CD4-positive, alpha-beta T cell treated with Interleukin-15 for 1 hour (primary cell): ENCODE measurements at places on chromosomes 13 and 19.
A peak's percentile ranks its signal among the peaks of the same experiment; 100 is the strongest.

- no peak for DNase-seq
Measured at GRCh38 chr13:66879988-66880387, 350.1 kb downstream of the PCDH9 start.

GRCh38 chr19:35066691-35067563 is 25.4 kb downstream of the HPN start:
- peak; percentile 86 for DNase-seq

GRCh38 chr19:33885236-33885635 is 88.6 kb downstream of the KCTD15 start:
- no peak for DNase-seq

DNA sequence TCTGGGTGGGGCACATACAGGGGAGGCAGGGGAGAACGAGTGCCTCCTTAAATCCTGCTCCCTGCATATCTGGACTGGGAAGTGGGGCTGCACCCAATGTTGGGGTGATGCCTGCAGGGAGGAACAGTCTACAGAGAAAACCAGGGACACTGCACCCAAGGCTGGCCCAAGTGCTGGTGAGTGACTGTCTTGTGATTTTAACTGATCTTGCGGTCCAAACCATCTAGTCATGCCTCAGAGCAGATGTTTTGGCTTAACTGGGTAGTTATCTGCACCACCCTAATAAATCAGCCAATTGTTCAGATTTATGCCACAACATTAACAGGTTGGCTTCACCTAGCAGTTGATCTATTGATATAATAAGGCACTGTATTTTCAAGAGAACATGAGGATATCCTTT is 219.2 kb upstream of the IRS2 start:
- no peak for DNase-seq

GRCh38 chr19:56253737-56254136 is 18.8 kb upstream of the EDDM13 start:
- no peak for DNase-seq

- no peak for DNase-seq
Measured at GRCh38 chr13:45882626-45883025, 31.1 kb upstream of the SIAH3 start.

DNA sequence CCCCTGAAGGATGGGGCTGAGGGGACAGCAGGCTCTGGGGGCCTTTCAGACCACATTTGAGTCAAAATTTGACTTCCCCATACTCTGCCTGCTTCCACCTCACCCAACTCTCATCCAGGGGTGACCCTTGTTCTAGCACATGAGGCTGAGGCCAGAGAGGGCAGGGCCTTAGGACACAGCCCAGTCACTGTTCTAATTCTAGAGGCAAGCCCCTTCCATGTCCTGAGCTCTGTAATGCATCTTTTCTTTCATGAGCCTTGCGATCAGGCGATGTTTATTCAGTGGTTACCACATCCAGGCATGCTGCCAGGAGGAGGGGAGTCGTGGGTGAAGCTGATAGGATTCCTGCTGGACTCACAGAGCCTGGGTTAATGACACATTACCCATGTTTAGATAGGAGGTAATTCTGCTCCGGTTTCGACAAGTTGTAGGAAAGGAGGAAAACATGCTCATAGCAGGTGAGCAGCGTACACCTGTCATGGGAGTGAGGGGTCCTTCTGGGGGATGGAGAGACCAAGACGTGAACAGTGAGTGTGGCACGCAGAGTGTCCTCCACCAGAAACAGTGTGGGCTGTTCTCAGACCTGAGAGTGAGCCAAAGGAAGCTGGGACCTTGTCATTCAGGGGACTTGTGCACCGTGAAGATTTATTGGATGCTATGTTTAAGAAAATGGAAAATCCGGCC is 9.3 kb downstream of the RPS9 start:
- peak; percentile 64 for DNase-seq

GRCh38 chr13:100535426-100536135 is 53.0 kb downstream of the GGACT start:
- DNase-seq, result no peak

DNA sequence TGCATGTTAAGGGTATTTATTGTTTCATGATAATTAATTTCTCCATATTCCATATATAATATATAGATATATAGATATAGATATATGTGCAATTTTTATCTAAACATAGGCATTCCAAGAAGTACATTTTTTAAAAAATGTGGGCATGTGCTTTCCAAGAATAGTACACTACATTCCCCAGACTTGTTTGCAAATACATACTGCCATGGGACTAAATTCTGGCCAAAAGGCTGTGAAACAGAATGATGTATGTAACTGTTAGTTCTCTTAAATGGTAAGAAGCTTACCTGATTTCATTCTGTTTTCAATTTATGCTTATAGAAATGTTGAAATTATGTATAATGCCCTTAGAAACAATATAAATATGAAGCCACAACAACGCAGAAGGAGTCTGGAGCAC is 503.2 kb upstream of the SPRY2 start:
- no peak for DNase-seq

DNA sequence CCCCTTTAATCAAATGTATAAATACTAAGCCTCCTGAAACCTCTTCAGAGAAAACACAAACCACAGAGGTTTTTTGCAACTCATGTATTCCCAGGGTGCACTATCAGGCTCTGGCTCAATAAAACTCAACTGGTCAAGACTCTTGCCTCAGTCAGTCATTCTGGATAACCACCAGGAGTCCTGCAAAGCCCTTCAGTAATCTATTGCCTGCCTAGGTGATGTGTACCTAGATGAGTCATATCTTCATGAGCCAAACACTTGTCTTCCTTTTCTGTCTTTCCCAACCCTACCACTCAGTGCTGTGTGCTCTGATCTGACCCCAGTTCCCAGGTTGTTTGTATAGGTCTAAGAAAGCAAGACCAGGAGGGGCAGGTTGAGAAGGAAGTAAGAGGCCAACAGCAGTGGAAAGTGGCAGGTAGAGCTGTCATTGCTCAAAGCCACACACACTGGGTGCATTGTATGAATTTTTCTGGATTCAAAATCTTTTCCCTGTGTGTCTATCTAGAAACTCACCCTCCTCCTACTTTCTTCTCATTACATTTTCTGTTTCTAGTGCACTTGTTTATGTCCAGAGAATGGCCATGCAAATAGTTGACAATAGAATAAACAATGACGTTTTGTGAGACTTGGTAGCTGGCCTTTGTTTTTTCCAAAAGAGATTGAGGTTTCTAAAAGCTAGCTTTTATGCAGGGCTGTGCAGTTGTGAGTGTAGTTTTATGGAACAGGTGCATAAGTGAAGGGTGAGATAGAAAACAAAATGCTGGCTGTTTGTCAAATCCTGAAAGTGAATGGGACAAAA is 48.1 kb downstream of the PSG1 start:
- DNase-seq, result no peak

DNA sequence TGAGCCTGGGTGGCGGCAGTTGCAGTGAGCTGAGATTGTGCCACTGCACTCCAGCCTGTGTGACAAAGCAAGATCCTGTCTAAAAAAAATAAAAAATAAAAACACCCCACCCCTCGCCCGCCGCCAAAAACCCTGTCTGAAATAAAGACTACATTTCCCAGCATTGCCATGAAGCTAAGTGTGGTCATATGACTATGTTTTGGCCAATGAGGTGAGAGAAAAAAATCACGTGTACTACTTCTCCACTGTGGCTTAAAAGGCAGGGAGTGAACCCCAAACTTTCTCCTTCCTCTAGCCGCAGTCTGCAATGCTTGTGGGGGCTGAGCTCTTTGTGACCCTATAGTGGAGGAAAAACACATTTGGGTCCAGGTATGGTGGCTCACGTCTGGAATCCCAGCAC is 54.9 kb downstream of the COLGALT1 start:
- DNase-seq, result no peak

GRCh38 chr13:52849291-52850071 is 1.0 kb upstream of the PCDH8 start:
- DNase-seq, result no peak

GRCh38 chr13:23668562-23668961 is 98.3 kb downstream of the TNFRSF19 start:
- no peak for DNase-seq

DNA sequence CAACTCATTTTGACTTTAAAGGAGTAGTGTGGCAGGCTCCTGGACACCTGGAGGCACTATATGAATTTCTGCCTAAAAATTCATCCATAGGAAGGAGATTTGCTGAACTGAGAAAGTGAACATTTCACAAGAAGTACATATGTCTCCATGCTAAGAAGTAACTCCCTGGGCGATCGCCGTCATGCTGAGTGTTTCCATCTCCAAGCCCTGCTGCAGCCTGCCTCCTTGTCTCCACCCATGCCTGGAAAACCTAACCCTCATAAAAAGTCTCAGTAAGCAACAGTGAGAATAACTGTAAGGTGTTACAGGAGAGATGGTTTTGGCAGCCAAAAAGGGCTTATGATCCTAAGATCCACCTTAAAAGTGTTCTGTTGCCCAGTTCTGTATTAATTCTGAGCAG is 251.3 kb downstream of the SHISA2 start:
- DNase-seq, result no peak

DNA sequence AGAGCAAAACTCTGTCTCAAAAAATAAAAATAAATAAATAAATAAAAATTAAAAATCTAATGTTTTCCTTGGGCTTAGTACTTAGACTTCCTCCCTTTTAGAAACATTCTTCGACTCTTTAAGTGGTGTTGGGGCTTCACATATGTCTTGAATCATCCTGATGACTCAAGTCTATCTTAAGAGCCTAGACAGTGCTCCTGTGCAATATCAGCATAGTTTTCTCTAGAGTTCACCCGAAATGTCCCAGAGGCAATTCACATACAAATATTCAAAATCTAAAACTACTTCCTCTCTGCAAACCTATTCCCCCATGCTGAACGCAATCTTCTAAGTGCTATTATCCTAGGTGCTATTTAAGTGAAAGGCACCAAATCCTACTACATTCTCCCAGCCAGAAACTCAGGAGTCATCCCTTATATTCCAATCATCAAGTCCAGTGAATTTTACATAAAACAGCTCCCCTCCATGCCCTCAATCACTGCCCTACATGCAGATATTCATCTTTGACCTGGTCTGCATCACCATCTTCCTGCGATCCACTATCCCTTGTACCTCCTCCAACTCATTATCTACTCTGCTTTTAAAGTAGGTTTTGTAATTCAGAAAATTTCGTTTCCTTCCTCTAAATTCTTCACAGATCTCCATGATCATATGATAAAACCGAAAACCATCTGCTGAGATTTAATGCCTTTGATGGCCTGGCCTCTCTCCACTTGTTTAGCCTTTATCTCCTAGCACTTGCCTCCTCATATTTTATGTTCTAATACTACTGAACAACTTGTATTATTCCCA is 102.7 kb downstream of the ELF1 start:
- DNase-seq, result no peak

DNA sequence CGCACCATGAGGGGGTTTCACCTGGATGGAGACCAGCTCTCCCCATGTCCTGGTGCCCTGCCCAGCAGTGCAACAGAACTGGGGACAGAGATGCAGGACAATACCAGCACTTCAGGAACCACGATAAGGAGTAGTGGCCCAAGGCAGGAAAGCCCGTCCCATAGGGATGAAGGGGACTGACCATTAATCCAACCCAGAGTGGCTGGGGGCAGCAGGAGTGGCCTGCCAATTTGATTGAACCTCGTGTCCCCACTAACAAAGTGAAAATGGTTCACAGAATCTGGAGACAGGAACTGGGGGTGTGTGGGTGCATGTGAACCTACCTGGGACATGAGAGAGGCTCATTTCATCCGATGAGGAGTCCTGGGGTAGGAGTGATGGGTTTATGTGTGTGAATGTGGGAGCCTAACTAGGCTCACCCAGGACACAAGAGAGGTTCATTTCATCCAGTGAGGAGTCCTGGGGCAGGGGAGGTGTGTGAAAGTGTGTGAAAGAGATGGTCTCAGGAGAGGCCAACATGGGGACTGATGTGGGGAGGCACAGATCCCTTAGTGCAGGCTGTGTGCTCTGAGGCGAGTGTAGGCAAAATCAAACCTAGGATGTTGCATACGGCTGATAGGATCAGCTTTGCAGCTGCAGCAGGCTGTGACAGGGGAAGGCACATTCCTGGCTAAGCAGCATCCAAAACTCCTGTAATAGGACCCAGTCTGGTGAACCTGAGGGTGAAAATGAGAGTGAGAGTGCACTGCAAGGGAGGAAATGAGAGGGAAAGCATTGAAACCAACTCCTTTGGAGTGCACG is 98.2 kb downstream of the ZNF429 start:
- no peak for DNase-seq

- no peak for DNase-seq
Measured at GRCh38 chr13:38012096-38012495, 142.5 kb upstream of the TRPC4 start.

DNA sequence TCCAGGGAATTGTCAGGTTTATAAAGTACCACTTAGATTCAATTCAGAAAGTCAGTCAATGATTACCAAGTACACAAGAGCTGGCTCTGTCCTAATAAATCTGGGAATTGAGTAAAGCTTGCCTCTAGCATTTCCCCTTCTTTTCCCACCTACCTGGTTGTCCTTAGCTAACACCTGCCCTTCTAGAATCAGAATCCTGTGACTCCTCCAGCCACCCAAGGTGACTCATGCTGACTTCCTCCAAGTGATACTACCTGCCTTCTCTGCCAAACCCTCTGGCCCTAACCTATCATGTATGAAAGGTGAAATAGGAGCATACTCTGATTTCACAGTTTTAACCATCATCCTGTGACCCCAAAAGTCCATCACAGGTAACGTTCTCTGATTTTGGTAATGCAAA is 151.2 kb downstream of the DIAPH3 start:
- DNase-seq, result no peak

GRCh38 chr13:97566907-97567306 is 132.9 kb downstream of the RAP2A start:
- no peak for DNase-seq

GRCh38 chr13:53250272-53250875 is 221.8 kb downstream of the OLFM4 start:
- DNase-seq, result no peak

DNA sequence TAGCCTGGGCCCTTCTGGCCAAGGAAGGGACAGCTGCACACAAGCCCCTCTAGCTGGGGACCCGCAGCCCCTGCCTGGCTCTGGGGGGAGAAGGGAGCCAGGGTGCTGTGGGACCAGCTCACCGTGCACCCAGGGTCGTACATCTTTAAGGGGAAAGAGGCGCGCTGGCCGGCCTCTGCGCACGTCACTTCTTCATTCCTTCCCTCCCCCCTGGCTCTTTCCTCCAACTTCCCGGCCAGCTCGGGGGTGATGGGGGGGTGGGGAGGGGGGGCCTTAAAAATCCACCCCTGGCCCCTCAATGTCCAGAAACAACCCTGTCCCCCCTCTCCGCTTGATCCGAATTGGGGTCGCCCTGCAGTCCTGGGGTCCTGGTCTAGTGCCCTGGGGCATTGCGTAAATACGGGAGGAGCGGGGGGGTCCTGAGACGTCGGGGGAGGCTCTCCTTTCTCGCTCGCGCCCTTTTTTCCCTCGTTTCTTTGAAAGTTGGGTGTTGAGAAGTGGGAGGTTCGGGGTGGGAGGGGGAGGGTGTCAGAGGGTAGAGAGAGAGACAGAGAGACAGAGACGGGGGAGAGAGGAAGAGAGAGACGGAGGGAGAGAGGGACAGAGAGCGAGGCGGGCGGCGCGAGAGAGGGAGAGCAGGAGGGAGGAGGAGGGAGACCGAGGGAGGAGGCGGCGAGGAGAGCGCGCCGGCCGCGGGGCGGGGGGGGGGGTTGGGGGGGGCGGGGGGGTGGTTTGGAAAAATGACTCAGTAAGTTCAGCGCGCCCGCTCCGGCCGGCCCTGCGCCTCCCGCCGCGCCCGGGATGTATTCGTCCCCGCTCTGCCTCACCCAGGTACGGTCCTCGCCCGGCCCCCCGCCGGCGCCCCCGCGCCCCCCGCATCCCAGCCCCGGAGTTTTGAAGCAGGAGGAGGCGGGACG is at the start of gene NFIC:
TSS of gene NFIC (plus strand) at position 748 of the 917 bp plus-strand sequence. CDS start at position 802, 54 bp downstream.
- DNase-seq, result peak; percentile 36

- DNase-seq, result no peak
Measured at GRCh38 chr19:39432677-39433025, 3.1 kb downstream of the RPS16 start.

- peak; percentile 60 for DNase-seq
Measured at GRCh38 chr13:112688560-112689302, 1.1 kb upstream of the ATP11A start.

GRCh38 chr13:63448692-63449091 is 2033.0 kb upstream of the PCDH20 start:
- no peak for DNase-seq
